Kidney (tissue), 22 donors: ENCODE measurements at places on chromosomes 12 and 14. TPM values are rescaled to one million over a fixed set of nuclear protein-coding genes. Genes with fewer than 3 reads are reported as not detected.
A peak's percentile ranks its signal among the peaks of the same experiment; 100 is the strongest.

Gene PROX2
- total RNA-seq, result not detected

Gene AQP2
- 122 TPM for total RNA-seq

Gene EXOC5
- total RNA-seq, result 52.2 TPM

Gene RGS6
- total RNA-seq, result 1.1 TPM

Gene CLEC4D
- 0.41 TPM for total RNA-seq

- H3K27me3 ChIP-seq, result no peaks in the 10 kb centered on the region
- H3K36me3 ChIP-seq, result no peaks in the 10 kb centered on the region
- H3K4me1 ChIP-seq, result no peaks in the 10 kb centered on the region
- no peak for DNase-seq
- H3K27ac ChIP-seq, result peak overlapping the region; percentile 44
- no peak overlapping the region for H3K4me3 ChIP-seq
Measured at GRCh38 chr14:69625299-69626131, 14.1 kb downstream of the SUSD6 start.

Gene CHPT1
- total RNA-seq, result 32.1 TPM

DNA sequence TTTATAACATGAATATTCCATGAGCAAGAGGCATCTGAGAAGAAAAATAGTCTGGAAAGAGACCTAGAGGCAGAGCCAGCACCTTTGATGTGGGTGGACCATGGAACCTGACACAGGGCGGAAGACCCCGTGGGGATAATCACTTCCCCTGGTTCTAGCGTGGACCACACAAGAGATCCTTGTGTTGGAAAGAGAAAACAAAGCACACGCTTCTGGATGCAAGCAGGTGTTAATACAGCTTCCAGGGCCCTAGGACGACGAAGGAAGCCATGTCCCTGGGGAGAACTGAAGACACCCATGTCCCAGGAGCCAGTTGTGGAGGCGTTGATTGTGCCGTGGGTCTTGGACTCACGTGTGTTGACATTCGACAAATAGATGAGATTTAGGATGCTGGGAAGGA is 102.9 kb downstream of the ADGRD1 start:
- no peak for DNase-seq
- H3K27ac ChIP-seq, result no peak overlapping the region
- no peaks in the 10 kb centered on the region for H3K4me1 ChIP-seq
- H3K36me3 ChIP-seq, result no peaks in the 10 kb centered on the region

GRCh38 chr14:44412858-44413569 is 94.1 kb downstream of the FSCB start:
- H3K27me3 ChIP-seq, result no peaks in the 10 kb centered on the region
- no peaks in the 10 kb centered on the region for H3K4me1 ChIP-seq
- no peak overlapping the region for H3K4me3 ChIP-seq
- DNase-seq, result no peak

Gene CLEC1B
- total RNA-seq, result not detected

DNA sequence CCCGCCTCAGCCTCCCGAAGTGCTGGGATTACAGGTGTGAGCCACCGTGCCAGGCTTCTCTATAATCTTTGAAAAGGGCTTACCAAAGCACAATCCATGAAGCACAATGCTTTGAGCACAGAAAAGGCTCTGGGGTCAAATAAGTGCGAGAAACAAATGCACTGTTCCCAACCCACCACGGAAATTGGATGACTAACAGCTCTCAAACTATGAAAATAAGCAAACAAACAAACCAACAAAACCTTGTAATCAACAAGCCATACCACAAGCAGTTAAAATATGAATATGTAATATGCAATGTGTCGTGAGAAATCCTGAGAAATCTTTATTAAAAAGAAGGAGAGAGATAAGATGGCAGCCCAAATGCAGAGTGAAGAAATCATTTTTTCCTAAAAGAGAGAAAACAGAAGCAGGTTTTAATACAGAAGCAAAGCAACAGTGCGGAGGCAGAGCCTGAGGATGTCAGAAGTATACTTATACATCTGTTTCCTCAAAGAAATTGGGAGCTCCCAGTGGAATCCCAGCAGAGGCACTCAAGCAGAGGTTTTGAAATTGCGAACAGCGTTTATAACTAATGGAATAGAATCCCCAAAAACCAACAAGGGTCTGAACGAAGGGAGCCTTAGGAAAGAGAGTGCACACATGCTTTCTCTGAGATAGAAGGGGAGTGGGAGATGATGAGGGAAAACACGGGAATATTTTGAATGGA is 17.1 kb downstream of the SMCO2 start:
- H3K27me3 ChIP-seq, result no peaks in the 10 kb centered on the region
- no peak for DNase-seq
- no peaks in the 10 kb centered on the region for H3K4me1 ChIP-seq
- no peak overlapping the region for H3K4me3 ChIP-seq
- H3K27ac ChIP-seq, result no peak overlapping the region
- H3K36me3 ChIP-seq, result no peaks in the 10 kb centered on the region

Gene SERPINA10
- total RNA-seq, result not detected

- no peak overlapping the region for H3K4me3 ChIP-seq
- H3K27ac ChIP-seq, result no peak overlapping the region
- H3K36me3 ChIP-seq, result peaks cover 6% of the 10 kb centered on the region
- peak; percentile 1 for DNase-seq
- H3K27me3 ChIP-seq, result no peaks in the 10 kb centered on the region
Measured at GRCh38 chr14:70333289-70333688, 26.2 kb downstream of the COX16 start.

Gene SMIM41
- total RNA-seq, result 0.31 TPM

- H3K27me3 ChIP-seq, result no peaks in the 10 kb centered on the region
- no peaks in the 10 kb centered on the region for H3K36me3 ChIP-seq
- no peak for DNase-seq
- no peak overlapping the region for H3K4me3 ChIP-seq
- H3K27ac ChIP-seq, result no peak overlapping the region
Measured at GRCh38 chr12:102618197-102618877, 138.0 kb upstream of the IGF1 start.

GRCh38 chr12:92362126-92362525 is 216.5 kb upstream of the BTG1 start:
- H3K4me3 ChIP-seq, result no peak overlapping the region
- H3K27ac ChIP-seq, result no peak overlapping the region
- no peaks in the 10 kb centered on the region for H3K4me1 ChIP-seq

GRCh38 chr12:52338241-52338960 is 17.2 kb upstream of the KRT83 start:
- H3K4me3 ChIP-seq, result no peak overlapping the region
- DNase-seq, result no peak
- H3K27ac ChIP-seq, result no peak overlapping the region
- H3K4me1 ChIP-seq, result no peaks in the 10 kb centered on the region
- no peaks in the 10 kb centered on the region for H3K27me3 ChIP-seq
- no peaks in the 10 kb centered on the region for H3K36me3 ChIP-seq

DNA sequence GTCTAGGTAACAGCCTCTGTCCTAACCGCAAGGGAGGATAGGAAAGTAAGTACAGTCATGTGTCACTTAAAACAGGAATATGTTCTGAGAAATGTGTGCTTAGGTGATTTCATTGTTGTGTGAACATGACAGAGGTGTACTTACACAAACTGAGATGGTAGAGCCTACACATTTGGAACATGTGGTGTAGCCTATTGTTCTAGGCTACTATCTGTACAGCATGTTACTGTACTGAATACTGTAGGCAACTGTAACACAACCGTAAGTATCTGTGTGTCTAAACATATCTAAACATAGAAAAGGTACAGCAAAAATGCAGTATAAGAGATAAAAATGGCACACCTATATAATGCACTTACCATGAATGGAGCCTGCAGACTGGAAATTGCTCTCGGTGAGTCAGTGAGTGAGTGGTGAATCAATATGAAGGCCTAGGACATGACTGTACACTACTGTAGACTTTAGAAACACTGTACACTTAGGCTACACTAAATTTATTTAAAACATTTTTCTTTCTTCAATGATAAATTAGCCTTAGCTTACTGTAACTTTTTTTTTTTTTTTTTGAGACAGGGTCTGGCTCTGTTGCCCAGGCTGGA is 13.2 kb upstream of the MDM2 start:
- H3K36me3 ChIP-seq, result no peaks in the 10 kb centered on the region
- H3K4me1 ChIP-seq, result no peaks in the 10 kb centered on the region
- H3K4me3 ChIP-seq, result no peak overlapping the region
- no peak overlapping the region for H3K27ac ChIP-seq

DNA sequence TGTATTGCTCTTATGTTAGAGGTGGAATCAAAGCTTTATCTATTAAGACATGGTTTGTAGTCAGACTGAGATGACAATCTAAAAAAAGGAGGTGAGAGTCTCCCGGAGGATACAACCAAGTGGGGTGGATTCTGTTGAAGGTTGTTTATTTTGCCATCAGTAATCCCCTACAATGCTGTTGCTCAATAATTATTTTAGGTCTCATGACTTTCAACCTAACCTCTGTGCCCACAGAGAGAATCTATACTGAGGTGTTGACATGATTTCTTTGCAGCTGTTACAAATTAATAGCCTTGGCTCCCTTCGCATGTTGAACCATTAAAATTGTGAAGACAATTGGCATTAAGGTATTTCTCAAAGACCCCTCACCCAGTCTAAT is 28.7 kb upstream of the FOS start:
- peaks cover 3% of the 10 kb centered on the region for H3K4me1 ChIP-seq
- no peak overlapping the region for H3K4me3 ChIP-seq
- H3K27me3 ChIP-seq, result no peaks in the 10 kb centered on the region

DNA sequence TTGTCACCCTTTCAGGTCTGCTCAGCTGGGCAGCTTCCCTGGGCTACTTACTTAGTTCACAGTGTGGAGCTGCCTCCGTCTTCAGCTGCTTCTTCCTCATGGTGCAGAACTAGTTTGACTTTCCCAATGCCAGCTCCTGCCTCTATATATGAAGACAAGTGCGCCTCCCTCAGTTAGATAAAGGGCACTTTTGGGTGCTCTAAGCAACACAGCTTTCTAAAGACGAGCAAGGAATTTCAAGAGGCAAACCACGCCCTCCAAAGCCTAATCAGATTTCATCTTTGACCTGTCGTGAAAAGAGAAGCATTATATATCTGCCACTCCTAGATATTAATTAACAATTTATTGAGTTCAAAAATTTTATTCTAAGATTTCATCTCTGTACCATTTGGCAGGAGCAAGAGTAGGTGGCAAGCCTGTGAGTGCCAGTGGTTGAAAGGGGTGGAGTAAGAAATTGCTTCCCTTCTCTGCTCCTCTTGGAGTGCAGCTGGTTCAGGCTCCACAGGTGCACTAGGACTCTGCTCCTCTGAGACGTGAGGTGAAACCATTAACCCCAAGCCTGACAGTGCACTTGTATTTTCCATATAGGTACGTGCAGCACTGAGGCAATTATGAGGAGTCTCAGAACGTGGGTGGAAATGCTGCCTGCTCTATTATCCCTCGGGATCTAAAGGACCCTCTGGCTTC is 2.1 kb upstream of the SLC11A2 start:
- no peaks in the 10 kb centered on the region for H3K27me3 ChIP-seq
- no peak overlapping the region for H3K27ac ChIP-seq
- no peak for DNase-seq
- H3K4me3 ChIP-seq, result peak overlapping the region; percentile 47
- no peaks in the 10 kb centered on the region for H3K36me3 ChIP-seq

DNA sequence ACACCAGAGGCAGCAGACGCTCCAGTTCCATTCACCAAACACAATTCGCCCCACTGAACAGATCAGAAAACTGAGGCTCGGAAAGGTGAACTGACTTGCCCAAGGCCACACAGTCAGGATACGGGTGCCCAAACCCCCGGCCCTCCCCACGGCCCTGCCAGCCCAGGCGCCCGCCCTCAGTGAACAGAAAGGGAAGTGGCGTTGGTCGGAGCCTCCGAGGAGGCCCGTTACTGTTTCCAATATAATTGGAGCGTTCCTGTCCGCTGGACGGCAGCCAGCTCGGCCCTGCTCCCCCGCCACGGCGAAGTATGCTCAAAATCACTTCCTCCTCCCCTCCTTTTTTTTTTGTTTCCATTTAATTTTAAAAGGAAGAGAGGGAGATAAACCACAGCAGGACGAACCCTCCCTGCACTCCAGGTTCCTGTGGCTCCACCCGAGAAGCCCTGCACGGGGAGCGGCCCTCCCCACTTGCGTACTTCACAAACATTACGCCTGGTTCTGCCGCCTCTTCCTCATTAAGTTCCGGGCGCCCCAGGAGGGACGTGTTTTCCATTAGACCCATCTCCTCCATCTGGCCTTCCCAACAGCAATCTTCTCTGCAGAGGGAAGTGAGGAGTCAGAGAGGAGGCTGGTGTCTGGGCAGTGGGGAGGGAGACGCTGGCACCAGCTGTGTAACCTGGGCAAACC is 61.1 kb downstream of the NCOR2 start:
- H3K4me1 ChIP-seq, result peaks cover 69% of the 10 kb centered on the region
- H3K4me3 ChIP-seq, result no peak overlapping the region
- no peaks in the 10 kb centered on the region for H3K36me3 ChIP-seq

GRCh38 chr14:68262567-68262966 is 443.0 kb downstream of the RAD51B start:
- H3K27ac ChIP-seq, result no peak overlapping the region
- no peak for DNase-seq
- no peaks in the 10 kb centered on the region for H3K4me1 ChIP-seq
- H3K4me3 ChIP-seq, result no peak overlapping the region
